Fibroblast of the aortic adventitia (primary cell): ENCODE measurements at places on chromosomes 3 and 15. TPM values are rescaled to one million over a fixed set of nuclear protein-coding genes. Genes with fewer than 3 reads are reported as not detected.

The CFAP100 gene
- not detected in 2 replicates for total RNA-seq

The SLC24A5 gene
- total RNA-seq: not detected in 2 replicates

The HESX1 gene
- total RNA-seq: 0.81 and 2.4 TPM in 2 replicates

The VGLL3 gene
- total RNA-seq: 38.8 and 47.4 TPM in 2 replicates

The CLRN1 gene
- total RNA-seq: not detected in 2 replicates

The ZNF501 gene
- 7.6 and 13.1 TPM in 2 replicates for total RNA-seq

The CLDN11 gene
- 375 and 661 TPM in 2 replicates for total RNA-seq

The ZWILCH gene
- total RNA-seq: 7.8 and 36.5 TPM in 2 replicates

The ITIH1 gene
- total RNA-seq: 1.3 TPM in 1 of 2 replicates, not detected in the other

The RETNLB gene
- total RNA-seq: not detected in 2 replicates

The CLN6 gene
- 8.9 and 25.9 TPM in 2 replicates for total RNA-seq

The MED12L gene
- total RNA-seq: 0.72 and 1.3 TPM in 2 replicates

The EFHB gene
- total RNA-seq: 0.27 and 1.1 TPM in 2 replicates

The STARD9 gene
- total RNA-seq: 5.2 and 8.0 TPM in 2 replicates

The GREM1 gene
- total RNA-seq: 25.1 and 181 TPM in 2 replicates

The ATP8B4 gene
- total RNA-seq: 0.99 and 1.1 TPM in 2 replicates

The CEMIP gene
- 225 and 249 TPM in 2 replicates for total RNA-seq

The MYO5C gene
- 0.36 TPM in 1 of 2 replicates, not detected in the other for total RNA-seq

The CELSR3 gene
- total RNA-seq: 0.81 and 0.98 TPM in 2 replicates

The ZNF662 gene
- total RNA-seq: 0.74 and 2.6 TPM in 2 replicates

The ARIH1 gene
- total RNA-seq: 51.1 and 69.2 TPM in 2 replicates

The NOX5 gene
- 0.08 and 0.27 TPM in 2 replicates for total RNA-seq

The TMEM89 gene
- total RNA-seq: not detected in 2 replicates

The SLC28A1 gene
- total RNA-seq: not detected in 2 replicates

The RBP2 gene
- not detected in 2 replicates for total RNA-seq
